ENCODE measurements at places on chromosomes 16 and 17.
A peak's percentile ranks its signal among the peaks of the same experiment; 100 is the strongest.

- no peak for DNase-seq
These were observed 195.5 kb downstream of the HAPSTR1 start for GRCh38 chr16:9286930-9287329.

DNA sequence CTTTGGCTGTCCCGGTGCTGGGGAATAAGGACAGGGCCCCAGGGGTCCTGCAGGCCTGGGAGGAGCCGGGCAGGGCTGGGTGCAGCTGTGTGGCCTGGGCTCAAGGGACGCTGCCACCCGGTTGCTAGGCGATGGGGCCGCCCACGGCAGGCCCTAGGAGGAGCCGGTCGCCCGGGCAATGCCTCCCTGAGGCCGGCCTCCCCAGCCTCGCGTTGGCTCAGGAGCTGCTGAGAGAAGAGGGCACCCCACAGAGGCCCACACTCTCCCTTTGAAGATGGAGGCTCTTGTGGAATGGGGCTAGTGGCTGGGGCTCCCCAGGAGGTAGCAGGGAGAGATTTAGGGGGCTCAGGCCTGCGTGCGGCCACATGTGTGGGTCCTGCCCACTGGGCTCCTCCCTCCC, at the start of gene CIBAR2:
Gene CIBAR2, minus strand, starts transcription at position 109 of the 400 bp plus-strand sequence. CDS start 120 bp downstream, outside the sequence.
- no peak for DNase-seq

DNA sequence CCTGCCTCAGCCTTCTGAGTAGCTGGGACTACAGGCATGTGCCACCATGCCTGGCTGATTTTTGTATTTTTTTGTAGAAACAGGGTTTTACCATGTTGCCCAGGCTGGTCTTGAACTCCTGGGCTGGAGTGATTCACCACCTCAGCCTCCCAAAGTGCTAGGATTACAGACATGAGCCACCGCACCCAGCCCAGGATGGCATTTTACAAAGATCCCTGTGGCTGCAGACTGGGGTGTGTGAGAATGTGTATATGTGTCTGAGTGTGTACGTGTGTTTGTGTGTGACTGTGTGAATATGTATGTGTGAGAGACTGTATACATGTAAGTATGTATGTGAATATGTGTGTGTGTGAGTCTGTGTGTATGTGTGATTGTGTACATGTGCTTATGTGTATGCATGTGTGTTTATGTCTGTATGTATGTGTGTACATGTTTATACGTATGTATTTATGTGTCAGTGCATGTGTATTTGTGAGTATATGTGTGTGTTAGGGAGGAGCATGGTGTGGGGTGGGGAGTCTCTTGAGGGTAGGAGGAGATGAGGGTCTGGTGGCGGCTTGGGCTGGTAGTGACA, 17.0 kb downstream of the RPTOR start:
- DNase-seq, result no peak

- no peak for DNase-seq
These were observed 11.8 kb downstream of the ADGRG3 start for GRCh38 chr16:57679767-57680482.

GRCh38 chr16:12758031-12758669, 45.5 kb downstream of the CPPED1 start:
- no peak for DNase-seq

DNA sequence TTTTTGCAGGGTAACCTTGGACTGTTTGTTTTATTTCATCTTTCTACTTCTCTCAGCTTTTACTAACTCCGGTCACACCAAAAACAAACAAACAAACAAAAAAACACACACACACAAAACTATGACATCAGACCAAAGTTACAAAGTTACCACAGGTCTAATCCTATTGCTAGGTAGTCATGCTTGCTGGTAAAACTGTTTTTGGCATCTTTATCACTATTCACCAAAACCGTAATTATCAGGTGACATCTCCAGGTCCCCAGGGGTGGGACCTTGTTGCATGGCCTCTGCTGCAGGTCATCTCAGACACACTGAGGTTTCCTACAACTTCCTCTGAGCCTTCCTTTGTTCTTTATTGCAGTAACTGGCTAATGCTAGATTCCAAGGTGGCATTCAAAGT, 162.3 kb downstream of the ABCA8 start:
- no peak for DNase-seq

GRCh38 chr17:11898526-11899235, 98.6 kb downstream of the ZNF18 start:
- no peak for DNase-seq

DNA sequence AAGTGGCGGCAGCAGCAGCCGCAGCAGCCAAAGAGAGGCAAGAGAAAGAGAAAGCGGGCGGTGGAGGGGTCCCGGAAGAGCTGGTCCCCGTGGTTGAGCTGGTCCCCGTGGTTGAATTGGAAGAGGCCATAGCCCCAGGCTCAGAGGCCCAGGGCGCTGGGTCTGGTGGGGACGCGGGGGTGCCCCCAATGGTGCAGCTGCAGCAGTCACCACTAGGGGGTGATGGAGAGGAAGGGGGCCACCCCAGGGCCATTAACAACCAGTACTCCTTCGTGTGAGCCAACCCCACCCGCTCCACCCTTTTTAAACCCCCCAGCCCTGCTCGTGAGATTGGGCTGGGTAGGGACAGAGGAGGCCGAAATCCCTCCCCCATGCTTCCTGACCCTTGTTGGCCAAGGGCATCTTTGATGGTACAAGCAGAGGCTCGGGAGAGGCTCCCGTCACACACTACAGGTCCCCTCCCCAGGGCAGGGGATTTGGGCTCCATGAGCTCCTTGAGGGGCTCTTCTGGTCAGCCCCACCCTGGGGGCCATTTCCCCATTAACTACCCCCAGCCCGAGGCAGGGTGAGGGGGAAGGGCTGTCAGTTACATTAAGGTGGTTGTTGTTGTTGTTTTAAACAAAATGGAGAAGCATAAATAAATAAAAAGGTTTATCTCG, 4.6 kb upstream of the ATP2A1 start:
- no peak for DNase-seq

GRCh38 chr17:33964344-33964979, 290.6 kb upstream of the CCL2 start:
- no peak for DNase-seq

DNA sequence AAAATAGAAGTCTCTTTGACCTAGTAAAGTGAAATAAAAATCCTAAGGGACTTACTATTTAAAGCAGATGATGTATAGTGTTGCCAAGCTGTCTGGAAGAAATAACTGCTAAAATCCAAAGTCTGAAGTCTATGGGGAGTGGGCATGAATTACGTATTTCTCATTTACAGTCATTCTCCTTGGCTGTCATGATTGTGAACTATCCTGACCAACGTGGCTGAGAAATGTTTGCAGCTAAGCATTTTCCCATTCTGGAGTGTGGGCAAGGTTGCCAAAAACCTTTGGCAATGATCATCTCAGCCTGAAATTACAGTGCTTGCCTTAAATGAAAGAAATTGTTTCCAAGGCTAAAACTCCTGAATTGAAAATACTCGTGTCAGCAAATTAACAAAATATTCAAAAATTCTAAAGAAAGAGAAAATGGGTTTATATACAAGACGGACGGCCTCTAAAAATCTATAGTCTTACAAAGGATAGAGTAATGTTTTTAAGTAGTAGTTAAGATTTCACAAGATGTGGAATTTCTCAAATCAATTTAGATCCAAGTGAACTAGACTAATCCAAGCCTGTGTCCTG, 77.0 kb downstream of the CACNG1 start:
- peak; percentile 53 for DNase-seq

- no peak for DNase-seq
These were observed 12.8 kb downstream of the ZNF174 start for GRCh38 chr16:3413730-3414379.

- DNase-seq, result no peak
These were observed 19.8 kb downstream of the RAD51D start for GRCh38 chr17:35099908-35100307.

- DNase-seq, result no peak
These were observed 11.9 kb downstream of the KATNB1 start for GRCh38 chr16:57747496-57747895.

DNA sequence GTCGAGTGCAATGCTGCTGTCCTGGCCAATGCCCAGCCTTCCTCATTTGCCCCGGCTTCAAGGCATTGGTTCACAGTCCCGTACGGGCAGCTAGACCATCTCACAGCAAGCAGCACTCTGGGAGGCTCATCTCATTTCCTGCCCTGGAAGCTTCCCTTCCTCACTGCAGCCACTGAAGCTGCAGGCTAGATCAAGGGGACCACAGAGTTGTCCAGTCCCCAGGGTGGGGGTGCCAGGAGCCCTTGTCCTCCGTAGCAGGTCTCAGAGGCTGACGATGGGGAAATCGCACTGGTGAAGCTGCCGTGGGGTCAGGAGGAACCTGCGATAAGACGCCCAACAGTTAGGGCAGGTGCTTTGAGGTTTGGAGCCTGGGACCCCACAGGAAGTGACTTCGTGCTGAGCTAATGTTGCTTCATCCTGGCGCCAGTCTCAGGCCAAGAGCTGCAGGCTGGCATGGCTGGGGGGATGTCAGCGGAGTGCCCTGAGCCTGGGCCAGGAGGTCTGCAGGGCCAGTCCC, at the start of gene SPNS3:
Gene SPNS3, plus strand, starts transcription at position 426 of the 517 bp plus-strand sequence. Its CDS starts 28 bp downstream, at position 454.
- no peak for DNase-seq

DNA sequence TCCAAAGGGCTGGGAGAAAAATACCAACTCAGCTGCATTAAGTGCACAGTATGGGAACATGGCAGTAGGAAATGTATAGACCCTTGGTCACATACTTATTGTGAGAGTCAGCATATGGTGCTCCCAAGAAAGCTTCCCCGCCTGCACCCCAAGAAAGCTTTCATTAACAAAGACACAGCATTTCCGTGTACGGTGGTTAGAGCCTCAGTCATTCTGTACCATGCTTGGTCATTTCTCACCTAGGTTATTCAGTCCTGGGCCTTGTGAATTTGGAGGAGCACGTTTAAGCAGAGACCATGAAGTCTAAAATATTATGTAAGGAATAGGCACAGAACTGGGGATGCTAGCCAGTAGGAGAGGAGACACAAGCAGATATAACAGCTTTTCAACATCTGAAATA, 56.1 kb downstream of the ESRP2 start:
- no peak for DNase-seq

- DNase-seq, result no peak
These were observed 18.9 kb downstream of the C17orf75 start for GRCh38 chr17:32323046-32323445.

DNA sequence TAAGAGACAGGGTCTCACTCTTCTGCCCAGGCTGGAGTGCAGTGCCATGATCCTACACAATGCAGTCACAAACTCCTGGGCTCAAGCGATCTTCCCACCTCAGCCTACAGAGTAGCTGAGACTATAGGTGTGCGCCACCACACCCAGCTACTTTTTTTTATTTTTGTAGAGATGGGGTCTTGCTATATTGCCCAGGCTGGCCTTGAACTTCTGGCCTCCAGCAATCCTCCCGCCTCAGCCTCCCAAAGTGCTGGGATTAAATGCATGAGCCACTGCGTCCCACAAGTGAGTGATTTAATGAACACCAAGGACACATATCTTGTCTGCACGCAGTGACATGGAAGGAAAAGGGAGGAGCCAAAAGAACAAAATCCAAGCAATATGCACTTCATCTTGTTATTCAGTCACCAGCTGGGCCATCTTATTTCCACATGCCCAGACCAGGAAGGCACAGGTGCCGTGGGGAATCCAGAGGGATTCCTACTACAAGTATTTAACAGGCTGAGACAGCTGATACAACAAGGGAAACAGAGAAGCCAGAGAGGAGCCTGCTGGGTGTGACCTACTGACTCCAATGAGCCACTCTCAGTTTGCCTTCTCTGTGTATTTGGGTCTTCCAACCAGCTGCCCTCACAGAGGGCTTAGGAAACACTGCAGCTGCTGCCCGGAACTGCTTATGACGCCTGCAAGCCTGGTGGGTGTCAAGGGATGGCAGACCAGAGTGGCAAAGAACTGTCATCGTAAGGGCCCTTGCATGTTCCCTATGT, 17.0 kb downstream of the LSM12 start:
- peak; percentile 44 for DNase-seq

- DNase-seq, result no peak
These were observed 4.3 kb upstream of the CYBA start for GRCh38 chr16:88655053-88655732.

- DNase-seq, result no peak
These were observed 1.6 kb downstream of the KCNH4 start for GRCh38 chr17:42179335-42179734.

GRCh38 chr16:14011846-14012245, 59.3 kb upstream of the MRTFB start:
- no peak for DNase-seq

- DNase-seq, result no peak
These were observed 10.5 kb downstream of the MMP28 start for GRCh38 chr17:35784895-35785294.

DNA sequence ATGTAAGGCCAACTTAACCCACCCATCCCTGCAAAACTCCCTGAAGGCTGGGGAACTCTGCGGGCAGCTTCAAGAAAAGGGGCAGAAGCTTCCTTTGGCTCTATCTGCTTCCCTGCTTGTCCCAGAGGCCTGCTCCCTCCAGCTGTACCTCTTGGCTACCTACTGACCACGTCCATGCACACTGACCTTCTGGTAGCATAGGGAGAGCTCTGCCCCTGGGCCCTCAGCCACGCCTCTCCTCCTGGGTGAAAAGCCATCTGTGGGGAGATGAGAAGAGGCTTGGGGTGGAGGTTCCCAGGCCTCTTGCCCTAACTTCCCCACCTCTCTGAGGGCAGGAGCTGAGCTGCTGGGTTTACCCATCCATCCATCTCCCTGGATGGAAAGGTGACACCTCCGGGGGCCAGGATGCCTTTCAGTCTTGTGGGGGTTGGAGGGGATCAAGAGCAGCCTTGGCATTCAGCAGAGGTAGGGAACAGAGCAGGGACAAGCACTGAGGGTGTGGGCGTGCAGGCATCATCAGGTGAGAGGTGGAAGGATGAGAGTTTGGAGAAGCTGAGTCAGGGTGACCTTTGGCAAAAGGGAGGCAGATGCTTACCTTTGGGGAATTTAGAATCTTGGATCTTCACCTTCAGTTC, 23.4 kb upstream of the MFSD6L start:
- no peak for DNase-seq

DNA sequence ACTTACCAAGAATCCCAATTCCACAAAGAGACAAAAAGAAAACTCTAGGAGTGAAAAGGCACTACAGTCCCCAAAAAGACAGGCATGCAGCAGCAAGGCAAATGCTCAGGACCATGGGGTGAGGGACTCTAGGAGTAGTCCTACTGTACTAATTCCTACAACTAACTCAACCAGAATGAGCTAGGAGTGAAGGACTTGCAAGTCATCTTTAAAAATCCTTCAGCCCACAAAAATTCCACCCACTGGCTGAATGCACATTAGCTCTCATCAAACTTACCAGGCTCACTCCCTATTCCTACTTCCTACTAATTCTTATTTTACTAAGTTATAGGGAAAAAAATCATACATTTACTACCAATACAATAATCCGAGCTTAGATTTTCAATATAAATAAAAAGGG, 141.7 kb upstream of the C17orf78 start:
- DNase-seq, result no peak
